ENCODE measurements at places on chromosomes 5 and 9.

DNA sequence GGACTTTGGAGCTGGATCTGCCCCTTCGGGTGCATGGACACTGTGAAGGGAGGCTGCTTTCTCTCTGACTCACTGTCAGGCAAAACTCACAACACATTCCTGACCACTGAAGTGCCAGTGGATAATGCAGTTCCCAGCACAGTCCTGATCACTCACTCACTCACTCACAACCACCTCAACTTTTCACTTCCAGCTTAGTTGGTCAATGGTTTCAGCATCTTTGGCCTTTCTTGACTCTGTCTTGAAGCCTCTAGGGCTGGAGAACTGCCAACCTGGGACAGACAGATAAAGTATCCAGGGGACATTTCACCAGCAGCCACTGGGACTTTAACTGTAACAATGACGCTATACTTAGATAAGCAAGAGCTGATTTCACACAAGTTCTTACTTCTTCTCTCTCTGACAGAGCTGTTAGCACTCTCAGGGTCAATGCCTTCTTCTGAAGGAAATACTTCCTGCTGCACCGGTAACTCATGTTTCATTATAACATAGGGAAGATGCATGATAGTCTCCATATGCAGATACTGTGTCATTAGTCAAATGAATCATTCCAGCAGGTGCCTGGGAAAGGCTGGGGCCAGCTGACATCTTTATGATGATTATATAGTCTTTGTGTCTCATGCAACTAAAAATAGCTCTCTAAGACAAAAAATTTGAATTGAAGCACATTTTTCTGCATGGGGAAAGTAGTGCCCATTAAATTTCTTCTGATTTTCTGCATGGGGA lies 499.0 kb downstream of the SEMA5A start:
- no peak for DNase-seq

- no peak for DNase-seq
These were observed 21.5 kb upstream of the DAB2 start for GRCh38 chr5:39446231-39446630.

DNA sequence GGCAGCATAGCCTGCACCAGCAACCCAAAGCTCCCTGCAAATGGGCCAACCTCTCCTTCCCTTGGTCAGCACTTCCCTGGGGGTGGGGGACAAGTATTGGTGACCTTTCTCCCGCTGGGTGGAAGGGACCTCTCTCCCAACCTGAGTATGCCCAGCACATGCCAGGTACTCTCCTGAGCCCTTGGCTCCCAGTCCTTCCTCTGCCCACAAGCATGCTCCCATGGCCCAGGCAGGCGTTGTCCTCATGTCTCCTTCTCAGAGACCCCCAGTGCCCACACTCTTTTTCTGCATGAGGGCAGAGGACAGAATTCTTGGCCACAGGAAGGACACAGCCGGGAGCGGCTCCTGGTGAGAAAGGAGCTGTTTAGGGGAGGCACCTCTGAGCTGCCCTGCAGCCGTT lies 60.3 kb downstream of the PHF2 start:
- DNase-seq = no peak

- peak; percentile 83 for DNase-seq
These were observed 24.3 kb upstream of the ENHO start for GRCh38 chr9:34546834-34547827.

DNA sequence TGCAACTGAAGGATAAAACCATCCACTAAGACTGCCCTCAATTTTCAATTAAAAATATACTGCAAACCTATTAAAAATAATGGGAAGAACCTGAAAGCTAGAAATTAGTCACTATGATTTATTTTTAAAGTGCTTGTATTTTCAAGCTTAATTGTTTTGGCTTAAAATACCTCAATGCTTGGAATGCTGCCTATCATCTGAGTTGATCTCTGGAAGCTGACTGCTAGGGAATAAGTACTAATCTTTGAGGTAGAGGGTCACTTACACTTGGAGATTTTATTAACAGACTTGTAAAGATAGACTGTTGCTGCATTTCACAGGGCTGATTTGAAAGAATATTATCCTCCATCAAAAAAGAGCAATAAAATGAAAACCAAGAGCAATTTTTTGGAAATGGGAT lies 6.2 kb downstream of the PCSK1 start:
- no peak for DNase-seq

GRCh38 chr5:127549551-127549950 lies 32.1 kb downstream of the PRRC1 start:
- no peak for DNase-seq

- DNase-seq = peak; percentile 45
These were observed 10.9 kb downstream of the PTCH1 start for GRCh38 chr9:95505717-95506427.

- DNase-seq = no peak
These were observed 48.5 kb upstream of the MSX2 start for GRCh38 chr5:174675916-174676315.

DNA sequence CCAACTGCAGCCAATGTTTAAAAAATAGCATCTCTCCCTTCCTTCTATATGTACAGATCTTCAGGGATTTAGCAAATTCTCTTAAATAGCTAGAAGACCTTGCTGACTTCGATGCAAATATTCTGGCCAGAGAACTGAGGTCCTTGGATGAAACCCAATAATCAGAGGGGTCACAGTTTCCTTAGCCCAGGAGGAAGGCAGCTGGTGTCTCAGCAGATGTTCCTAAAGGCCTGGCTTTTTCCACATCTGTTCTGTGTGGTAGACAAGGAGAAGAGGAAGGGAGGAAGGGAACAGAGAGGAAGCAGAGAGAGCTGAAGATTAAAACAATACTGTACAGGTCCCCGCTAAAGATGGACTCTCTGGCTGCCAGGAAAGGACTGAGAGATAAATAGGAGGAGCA lies 33.1 kb downstream of the BOD1 start:
- no peak for DNase-seq

- no peak for DNase-seq
These were observed 126.1 kb upstream of the STC2 start for GRCh38 chr5:173454361-173454735.

- peak; percentile 32 for DNase-seq
These were observed 447.9 kb upstream of the SGCD start for GRCh38 chr5:155878991-155879575.

GRCh38 chr5:167229751-167230150 lies 1061.7 kb upstream of the WWC1 start:
- no peak for DNase-seq

DNA sequence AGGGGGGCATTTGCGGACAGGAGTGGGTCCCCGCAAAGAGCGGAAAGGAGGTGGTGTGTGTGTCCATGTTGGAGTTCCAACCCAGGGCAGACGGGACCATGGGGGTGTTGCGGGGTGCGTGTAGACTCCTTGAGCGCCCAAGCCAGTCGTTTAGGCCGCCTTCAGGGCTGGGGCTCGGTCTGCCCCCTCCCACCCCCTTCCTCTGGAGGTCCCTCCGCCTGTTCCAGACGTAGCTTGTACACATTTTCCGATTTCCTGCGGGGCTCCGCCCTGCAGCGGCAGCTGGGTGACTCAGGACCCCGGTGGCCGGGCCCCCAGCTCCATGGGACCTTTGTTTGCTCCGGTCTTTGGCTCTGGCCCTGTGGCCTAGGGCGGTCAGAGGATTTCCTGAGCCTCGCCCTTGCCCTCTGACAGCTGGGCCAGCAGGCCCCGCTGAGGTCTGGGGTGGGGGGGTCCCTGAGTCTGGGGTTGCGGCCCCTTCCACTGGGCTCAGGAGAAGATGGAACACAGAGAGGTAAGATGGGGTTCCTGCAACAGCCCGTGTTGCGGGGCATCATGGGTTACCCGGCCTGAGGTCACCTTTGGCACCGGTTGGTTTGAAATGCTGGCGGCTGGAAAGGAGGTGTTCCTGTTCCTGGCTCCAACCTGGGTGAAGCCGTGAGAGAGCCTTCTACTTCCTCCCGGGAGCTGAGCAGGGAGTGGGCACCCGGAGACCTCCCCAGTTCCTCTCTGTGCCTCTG lies 1.5 kb downstream of the PKN3 start:
- DNase-seq = no peak

Measured in Ammon's horn (tissue), 1 donor.